ENCODE measurements at places on chromosomes 2 and 18.

DNA sequence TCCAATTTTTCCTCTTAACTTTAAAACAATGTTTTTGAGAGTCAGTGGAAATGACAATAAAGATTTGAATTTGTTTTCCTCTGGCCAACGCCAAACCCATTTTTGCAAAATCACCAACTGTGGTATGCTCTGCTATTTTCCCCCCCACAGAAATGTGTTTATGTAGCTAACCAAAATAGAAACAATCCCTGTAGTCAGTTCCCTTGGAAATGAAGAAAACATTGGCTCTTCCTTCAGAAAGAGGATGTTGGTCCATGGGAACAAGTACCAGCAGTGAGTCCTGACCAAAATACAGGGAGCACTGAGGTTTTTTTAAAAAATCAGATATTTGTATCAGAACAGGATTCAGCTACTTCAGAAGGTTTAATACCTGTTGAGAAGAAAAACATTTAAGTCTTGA lies 65.3 kb downstream of the SLC40A1 start:
- no peak for DNase-seq

DNA sequence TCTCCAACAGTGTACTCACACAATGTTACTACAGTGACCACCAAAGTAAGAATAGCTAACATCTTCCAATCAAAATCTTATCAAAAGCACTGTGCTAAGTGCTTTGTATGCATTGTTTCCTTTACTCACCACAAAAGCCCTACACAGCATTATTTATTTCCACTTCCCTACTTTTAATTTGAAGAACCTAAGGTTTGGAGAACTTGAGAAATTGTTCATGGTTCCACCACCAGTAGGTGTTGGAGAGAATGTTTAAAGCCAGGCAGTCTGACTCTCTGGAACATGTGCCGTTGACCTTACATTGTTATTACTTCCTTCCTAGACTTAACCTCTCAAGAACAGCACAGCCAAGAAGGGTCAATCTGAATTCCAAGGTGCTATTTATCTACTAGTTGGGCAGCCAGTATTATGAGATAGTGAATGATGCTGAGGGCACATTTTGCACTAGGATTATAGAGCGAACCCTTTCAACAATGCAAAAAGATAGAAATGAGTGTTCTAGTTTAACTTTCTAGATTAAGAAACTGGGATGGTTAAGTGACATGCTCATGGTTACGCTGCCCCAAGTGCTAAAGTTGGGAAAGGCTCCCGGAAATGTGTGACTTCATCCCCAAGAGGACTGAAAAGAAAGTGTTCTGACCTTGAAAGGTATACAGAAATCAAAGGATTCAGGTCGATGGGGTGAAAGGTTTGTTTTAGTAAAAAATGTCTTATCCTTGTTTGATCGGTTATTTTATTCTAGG lies 55.2 kb upstream of the FAM136A start:
- no peak for DNase-seq

- DNase-seq: no peak
Measured at GRCh38 chr2:103789381-103790095, 1027.7 kb downstream of the TMEM182 start.

- no peak for DNase-seq
Measured at GRCh38 chr2:165793161-165793778, 777 bp downstream of the GALNT3 start.

GRCh38 chr18:24413148-24413547 lies 13.3 kb upstream of the IMPACT start:
- no peak for DNase-seq

- no peak for DNase-seq
Measured at GRCh38 chr2:47043891-47044239, 111.2 kb downstream of the STPG4 start.

DNA sequence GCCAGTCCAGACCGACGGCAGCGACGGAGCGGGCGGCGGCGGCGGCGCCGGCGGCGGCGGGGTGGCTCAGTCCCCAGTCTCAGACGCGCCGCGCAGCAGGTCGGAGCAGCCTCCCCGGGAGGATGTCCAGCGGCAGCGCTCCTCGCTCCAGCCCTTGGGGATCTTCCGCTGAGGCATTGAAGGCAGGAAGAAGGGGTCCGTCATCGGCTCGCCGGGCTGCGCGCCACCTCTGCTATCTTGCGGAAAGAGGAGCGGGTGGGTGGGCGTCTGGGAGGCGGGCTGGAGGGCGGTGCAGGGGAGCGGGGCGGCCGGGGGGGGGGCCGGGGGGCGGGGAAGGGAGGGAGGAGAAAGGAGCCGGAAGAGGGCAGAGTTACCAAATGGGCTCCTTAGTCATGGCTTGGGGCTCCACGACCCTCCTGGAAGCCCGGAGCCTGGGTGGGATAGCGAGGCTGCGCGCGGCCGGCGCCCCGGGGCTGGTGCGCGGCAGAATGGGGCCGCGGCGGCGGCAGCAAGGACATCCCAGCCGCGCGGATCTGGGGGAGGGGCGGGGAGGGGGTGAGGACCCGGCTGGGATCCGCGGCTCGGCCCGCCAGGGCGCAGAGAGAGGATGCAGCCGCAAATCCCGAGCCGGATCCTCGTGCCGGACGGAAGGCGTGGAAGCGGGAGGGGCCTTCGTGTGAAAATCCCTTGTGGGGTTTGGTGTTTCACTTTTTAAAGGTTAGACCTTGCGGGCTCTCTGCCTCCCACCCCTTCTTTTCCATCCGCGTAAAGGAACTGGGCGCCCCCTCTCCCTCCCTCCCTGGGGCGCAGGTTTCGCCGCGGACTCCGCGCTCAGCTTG lies at the start of gene NETO1:
NETO1 (minus strand) TSS at position 242 of the 839 bp plus-strand sequence. CDS start 696 bp downstream, outside the sequence.
- DNase-seq: no peak

DNA sequence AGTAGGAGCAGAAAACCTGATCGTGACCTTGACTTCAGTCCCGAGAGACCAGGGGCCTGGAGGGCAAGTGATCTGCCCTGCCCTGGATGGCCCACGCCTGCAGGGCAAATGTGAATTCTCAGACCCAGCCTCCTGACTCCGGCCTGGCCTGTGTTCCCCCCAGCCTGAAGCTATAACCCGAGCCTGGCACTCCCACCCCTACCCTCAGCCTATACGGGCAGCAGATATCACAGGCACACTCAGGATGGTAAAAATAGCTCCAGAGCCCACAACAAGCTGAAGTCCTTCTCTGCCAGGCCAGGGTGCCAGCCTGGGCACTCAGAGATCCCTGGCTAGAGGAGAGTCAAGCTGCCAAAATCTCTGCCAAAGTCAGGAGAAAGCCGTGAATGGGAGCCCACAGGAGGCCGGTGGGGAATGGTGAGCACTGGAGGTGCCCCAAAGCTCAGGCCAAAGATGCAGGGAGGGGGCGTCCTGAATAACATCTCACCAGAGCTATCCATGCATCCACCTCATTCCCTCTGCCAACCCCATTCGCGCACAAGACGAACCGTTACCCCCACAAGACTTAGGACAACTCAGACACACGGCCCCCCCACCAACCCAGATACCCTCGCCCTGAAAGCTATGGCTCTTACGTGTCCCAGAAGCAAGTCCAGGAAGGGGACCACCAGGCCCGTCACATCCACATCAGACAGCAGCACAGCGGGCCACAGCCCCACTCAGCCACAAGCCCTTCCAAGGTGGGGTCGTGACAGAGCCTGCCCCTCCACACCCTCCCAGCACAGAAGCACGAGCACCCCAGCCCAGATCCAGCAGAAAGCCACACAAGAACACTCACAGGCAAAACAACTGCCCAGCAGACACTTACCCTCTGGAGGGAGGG lies 144.9 kb downstream of the TNS1 start:
- peak; percentile 89 for DNase-seq

DNA sequence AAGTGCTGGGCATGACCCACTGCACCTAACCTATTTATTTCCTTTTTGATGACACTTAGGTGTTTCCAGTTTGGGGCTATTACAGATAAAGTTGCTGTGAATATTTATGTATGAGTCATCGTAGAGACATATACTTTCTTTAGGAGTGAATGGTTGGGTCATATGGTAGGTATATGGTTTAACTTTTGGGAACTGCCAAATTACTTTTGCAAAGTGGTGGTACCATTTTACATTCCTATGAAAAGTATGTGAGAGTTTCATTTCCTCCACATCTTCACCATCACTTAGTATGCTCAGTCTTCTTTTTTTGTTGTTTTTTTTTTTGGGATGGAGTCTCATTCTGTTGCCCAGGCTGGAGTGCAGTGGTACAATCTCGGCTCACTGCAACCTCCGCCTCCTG lies 56.1 kb downstream of the HNRNPLL start:
- DNase-seq: no peak

- no peak for DNase-seq
Measured at GRCh38 chr18:35451916-35452315, 45.8 kb downstream of the INO80C start.

DNA sequence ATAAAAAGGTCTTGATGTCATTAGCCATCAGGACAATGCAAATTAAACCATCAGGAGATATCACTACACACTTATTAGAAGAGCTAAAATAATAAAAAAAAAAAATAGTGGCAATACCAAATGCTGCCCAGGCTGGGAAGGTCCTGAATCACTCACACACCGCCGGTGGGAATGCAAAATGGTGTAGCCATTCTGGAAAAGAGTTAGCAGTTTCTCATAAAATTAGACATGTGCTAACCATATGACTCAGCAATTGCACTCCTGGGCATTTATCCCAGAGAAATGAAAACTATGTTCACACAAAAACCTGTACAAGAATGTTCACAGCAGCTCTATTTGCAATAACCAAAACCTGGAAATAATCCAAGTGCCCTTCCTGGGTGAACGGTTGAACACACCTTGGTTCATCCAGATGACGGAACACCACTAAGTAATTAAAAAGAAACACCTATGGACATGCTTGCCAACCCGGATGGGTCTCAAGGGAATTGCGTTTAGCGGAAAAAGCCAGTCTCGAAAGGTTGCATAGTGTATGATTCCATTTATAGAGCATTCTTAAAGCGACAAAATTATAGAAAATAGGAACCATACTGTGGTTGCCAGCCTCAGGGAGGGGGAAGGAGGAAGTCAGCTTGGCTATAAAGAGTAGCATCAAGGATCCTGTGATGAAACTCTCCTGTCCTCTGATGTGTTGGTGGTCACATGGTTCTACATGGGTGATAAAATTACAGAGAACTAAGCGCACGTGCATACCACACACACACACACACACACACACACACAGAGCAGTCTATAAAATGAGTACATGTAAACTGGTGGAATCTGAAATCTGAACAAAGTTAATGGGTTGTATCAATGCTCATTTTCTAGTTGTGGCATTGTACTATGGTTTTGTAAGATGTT lies 4.6 kb downstream of the MBP start:
- peak; percentile 69 for DNase-seq

- no peak for DNase-seq
Measured at GRCh38 chr2:223319601-223320000, 267.6 kb downstream of the KCNE4 start.

GRCh38 chr2:218343591-218343990 lies 13.1 kb upstream of the CATIP start:
- DNase-seq: no peak

- DNase-seq: no peak
Measured at GRCh38 chr2:96819128-96819875, 3.2 kb downstream of the CNNM3 start.

DNA sequence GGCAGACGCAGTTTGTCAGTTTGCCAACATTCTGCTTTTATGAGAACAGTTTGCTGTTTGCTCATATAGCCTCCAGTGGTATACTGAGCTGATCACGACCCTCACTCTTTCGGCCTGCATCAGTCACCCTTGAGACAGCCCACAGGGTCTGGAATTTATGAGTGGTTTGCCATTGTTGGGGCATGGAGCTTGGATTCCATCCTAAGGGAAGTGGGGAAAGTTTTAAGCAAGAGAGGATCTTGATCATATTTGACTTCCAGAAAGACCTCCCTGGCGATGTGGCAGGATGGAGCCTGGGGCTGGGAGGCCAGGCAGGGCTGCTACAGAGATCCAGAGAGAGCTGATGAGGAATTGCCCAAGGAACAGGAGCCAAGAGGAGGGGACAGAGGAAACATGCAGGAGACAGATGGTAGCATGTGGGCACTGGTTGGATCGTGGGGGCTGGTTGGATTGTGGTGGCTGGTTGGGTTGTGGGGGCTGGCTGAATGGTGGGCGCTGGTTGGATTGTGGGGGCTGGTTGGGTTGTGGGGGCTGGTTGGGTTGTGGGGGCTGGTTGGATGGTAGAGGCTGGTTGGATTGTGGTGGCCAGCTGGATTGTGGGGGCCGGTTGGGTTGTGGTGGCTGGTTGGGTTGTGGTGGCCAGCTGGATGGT lies 27.3 kb upstream of the GPR17 start:
- no peak for DNase-seq

DNA sequence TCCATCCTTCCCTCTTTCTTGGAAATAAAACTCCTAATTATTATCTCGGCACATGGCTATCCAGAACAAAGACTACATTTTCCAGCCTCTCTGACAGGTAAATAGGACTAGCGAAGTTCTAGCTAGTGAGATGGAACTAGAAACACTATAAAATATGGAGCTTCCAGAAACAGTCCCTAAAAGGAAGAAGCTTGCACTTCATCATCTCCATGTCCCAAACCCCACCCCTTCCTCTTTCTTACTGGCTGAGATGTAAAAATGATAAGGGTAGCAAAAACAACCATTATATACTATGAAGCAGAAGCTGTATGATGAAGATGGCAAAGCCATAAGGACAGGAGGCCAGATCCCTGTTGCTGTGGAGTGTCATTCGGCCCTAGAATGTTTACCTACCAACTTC lies 11.7 kb upstream of the ACTR2 start:
- DNase-seq: no peak

GRCh38 chr18:48597671-48598070 lies 58.8 kb downstream of the CTIF start:
- DNase-seq: no peak

GRCh38 chr2:70561893-70562292 lies 8.3 kb upstream of the TGFA start:
- no peak for DNase-seq

DNA sequence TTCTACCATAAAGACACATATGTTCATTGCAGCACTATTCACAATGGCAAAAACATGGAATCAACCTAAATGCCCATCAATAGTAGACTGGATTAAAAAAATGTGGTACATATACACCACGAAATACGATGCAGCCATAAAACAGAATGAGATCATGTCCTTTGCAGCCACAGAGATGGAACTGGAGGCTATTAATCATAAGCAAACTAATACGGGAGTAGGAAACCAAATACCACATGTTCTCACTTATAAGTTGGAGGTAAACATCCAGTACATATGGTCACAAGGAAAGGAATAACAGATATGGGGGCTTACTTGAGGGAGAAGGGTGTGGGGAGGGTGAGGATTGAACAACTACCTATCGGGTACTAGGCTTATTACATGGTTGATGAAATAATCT lies 7.7 kb downstream of the HMSD start:
- DNase-seq: no peak

DNA sequence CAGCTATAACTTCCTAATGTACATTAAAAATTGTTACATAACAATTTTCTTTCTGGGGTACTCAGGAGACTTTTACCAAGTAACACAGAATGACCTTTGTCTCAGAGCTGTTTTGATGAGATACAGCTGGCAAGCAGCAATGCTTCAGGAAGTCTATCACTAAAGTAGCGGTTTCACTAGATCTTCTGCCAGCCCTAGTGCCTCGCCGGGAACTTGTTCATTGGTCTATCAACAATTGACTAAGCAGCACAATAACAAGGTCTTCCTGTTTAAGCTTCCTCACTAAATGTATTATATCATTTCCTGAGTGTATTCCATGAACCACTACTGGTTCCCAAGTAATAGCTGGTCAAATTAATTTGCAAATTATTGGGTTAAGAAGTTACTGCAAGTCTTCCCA lies 69.2 kb downstream of the TRIP12 start:
- DNase-seq: peak; percentile 35

All from tibial artery (tissue), 4 donors.